ENCODE measurements at places on chromosomes 5 and 9.

GRCh38 chr9:99726758-99727157, 94.9 kb upstream of the NR4A3 start:
- no peak for DNase-seq

DNA sequence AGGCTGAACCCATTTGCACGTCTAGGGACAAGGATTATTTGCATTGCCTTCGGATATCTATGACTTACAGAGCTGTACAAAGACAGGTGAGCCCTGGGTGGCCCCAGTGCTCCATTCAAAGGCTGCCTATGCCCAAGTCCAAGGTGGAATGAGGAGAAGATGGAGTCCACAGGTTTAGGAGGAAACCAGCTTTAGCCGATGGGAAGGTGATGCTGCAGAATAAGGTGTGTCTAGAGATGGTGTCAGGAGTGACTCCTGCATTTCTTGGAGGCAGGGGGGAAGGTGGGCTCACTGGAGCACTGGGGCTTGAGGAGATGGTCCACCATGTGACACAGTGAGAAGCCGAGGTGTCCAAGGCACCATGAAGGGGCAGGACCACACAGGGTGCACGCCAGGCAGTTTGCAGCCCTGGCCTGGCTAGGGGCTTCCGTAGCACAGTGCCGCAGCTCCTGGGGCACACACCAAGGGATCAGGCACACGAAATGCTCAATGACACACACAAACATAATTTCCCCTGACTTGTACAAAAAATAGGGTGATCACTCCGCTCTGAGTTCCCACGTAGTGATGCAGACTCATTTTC, 32.1 kb downstream of the SEMA4D start:
- no peak for DNase-seq

- DNase-seq = no peak
These were observed 49.4 kb downstream of the MEF2C start for GRCh38 chr5:88833371-88834130.

GRCh38 chr9:90505695-90506094, 136.9 kb downstream of the DIRAS2 start:
- DNase-seq = no peak

DNA sequence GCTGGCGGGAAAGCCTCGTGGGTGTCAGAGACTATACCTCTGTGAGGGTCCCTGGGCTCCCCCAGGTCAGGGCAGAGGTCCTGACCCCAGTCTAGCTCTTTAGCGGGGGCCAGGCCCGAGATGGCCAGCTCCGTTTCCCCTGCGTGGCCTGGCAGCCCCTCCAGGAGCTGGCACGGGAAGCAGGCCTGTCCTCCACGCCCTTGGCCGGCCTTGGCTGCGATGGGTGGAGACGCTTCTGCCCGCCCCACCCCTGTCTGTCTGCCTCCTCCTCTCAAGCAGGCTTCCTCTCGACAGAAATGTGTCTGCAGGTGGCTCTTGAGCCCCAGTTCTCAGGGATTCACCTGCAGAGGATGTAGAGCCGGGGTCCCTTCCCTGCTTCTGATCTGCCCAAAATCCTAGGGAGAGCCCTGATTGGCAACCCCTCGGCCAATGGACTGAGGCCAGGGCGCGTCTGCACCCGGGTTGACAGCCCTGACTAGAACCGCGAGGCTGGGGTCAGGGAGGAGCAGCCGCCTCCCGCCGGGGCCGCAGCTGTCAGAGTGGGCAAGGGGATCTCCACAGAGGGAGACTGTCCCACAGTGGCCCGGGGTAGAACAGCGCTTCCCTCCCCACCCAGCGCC, 2.6 kb upstream of the GRIN1 start:
- no peak for DNase-seq

DNA sequence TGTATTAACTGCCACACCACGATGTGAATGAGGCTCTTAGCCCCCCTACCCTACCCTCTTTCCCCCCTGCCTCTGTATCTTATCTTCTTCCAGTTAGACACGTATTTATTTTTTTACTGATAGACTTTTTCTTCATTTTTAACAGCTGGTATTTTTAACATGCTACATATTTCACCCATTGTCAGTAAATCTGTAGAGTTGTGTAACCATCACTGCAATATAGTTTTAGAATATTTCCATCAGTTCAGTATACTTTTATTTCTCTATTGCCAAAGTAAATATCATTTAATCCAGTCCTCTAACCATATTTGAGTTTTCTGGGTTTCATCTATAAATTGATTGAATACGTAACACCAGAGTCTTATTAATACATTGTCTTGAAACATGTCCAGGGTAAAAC, 62.8 kb downstream of the SPATA31C2 start:
- no peak for DNase-seq

GRCh38 chr9:71303351-71303750, 181.9 kb upstream of the TRPM3 start:
- no peak for DNase-seq

GRCh38 chr5:23571059-23571458, 63.6 kb downstream of the PRDM9 start:
- no peak for DNase-seq

- DNase-seq = no peak
These were observed 46.3 kb upstream of the TDRD7 start for GRCh38 chr9:97365634-97366033.

DNA sequence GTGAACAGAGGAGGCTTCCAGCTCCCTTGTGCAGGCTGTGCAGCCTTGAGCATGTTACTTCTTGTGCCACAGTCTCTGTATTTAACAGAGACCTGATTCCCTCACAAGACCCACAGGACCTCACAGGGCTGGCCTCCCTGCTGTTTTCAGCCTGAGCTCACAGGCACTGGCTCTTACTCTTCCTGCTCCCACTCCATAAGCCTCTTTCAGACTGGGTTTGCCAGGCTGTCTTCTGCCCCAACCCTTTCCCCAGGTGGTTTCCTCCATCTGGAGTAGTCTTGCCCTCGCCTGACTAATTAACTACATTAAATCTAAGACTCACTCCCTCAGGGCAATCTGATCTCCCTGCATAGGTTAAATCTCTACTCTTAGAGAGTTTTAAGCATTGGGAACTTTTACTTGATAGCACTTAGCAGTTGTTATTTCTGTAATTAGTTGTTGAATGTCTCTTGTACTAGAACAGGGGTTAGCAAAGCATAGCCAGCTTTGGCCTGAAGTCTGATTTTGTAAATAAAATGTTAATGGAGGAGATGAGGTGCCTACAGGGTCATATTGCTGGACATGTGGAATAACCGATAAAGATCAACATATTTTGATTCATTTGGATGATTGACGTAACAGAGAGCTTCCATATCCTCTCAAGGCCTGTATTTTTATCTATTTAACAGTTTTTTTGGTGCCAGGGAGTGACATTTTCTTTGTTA, 28.6 kb upstream of the SPATA31E1 start:
- DNase-seq = no peak

DNA sequence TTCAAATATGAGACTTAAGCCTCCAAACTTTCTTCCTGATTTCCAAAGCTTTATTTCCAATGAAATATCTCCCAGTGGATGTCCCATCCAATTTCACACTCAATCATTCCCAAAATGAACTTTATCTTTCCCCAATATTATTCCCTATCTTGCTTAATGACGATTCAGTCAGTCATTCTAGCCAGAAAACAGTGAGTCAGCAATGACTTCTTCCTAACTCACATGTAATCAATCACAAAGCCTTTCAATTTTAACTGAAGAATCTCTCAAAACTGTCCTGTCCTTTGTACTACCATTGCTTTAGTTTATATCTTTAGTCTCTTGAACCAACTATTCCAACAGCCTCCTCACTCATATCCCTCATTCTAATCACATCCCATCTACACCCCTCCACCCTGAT, 34.9 kb downstream of the NSA2 start:
- no peak for DNase-seq

DNA sequence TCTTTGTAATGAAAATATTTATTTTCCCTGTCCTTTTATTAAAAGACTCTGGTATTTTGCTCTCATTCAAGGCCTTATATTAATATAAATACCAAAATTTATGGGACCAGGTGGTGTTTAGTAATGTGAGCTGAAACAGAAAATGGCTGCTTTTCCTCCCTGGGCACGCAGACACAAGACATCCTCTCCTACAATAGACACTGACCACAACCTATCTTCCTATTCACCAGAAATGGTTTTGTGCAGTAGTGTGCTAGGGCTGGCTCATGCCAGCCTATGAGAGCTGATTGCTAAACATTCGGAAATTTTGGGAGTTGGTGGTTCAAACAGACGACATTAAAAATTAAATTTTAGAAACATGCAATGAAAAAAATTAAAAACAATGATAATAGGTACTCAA, 338.2 kb downstream of the BNC2 start:
- no peak for DNase-seq

- no peak for DNase-seq
These were observed 1.7 kb downstream of the EBF1 start for GRCh38 chr5:159097784-159098602.

GRCh38 chr5:50808406-50808805, 142.0 kb downstream of the PARP8 start:
- no peak for DNase-seq
